Iris pigment epithelial cell (primary cell): ENCODE measurements at places on chromosomes 7 and 10.

DNA sequence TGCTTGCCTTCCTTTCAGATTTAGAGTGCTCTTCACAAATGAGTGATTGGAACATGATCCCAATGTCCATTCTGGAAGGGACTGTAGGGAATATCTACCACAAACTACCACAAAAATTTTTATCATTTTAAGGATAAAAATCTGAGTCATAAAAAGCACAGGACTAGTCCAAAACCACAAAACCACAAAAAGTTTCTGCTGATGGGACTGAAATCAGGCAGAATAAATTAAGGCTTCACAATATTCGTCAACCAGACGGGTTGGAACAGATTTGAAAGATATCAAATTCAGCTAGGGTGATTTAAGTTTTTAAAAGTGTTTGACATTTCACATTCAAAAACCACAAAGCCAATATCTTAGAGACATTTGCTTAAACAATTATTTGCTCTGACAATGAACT, 100.1 kb upstream of the PTN start:
- DNase-seq: peak; percentile 82

DNA sequence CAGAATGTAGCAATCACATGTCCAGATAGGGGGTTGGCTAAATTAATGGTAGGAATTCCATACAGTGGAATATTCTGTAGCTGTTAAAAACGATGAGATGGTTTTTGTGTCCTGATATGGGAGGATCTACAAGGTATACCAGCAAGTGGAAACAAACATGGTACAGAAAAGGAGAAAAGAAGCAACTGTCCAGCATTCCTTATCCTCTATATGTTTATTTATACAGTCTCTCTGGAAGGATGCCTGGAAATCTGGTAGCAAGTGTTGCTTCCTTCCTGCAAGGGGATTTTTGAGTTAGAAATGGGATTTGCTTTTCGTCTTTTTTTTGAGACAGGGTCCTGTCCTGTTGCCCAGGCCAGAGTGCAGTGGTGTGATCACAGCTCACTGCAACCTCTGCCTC, 19.3 kb downstream of the IL15RA start:
- peak; percentile 81 for DNase-seq

- DNase-seq: no peak
Observed at GRCh38 chr10:93027508-93027907, 33.1 kb upstream of the CYP26C1 start.

- no peak for DNase-seq
Observed at GRCh38 chr7:29147821-29148220, 1.5 kb upstream of the CPVL start.

DNA sequence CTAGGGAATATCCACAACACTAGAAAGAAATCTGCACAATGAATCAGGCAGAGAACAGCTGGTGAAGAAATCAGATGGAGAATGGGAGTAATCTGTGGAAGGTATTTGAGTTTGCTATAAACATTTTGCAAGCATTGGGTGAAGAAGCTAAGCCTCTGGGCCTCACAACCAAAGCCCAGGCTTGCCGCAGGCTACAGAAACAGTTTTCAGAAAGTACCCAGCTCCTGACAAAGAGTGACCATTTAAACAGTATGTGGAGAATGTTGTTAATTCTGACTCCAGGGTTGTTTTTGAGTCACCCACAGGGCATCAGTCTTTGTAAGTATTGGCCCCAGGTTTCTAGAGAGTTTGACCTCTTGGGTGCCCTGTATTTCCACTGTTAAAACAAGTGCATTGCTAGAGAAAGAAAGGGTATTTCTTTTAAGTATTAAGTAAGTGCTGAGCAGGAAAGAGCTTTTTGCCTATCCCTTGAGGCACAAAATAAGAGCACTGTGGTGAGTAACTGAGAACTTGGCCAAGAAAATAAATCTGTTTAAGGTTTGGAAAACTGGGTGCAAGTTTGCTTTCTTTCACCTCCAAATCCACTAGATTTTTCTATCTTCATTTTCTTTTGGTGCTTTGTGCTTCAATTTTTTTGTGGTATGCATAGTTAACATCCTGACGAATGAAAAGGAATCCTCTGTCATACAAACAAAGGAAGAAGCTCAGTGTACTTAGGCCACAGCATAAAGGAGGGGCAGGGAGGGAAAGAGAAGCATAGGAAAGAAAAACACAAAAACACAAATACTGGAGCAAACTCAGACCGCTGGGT, 691.8 kb downstream of the SUGCT start:
- DNase-seq: peak; percentile 83

DNA sequence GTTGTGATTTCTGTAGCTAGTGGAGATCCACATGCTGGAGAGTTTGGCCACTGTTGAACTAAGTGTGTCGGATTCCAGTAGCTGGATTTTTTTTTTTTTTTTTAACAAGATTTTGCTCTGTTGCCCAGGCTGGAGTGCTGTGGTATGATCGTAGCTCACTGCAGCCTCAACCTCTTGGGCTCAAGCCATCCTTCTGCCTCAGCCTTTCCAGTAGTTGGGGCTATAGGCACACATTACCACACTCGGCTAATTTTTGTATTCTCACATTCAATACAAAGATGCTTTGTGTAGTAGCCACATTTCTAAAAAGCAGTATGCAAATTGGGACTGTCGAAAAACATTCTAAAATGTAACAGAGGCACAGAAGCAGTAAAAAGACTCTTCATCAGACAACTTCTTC, 63.5 kb downstream of the RABGEF1 start:
- peak; percentile 9 for DNase-seq

- DNase-seq: no peak
Observed at GRCh38 chr10:131912620-131913019, 11.8 kb downstream of the PPP2R2D start.

DNA sequence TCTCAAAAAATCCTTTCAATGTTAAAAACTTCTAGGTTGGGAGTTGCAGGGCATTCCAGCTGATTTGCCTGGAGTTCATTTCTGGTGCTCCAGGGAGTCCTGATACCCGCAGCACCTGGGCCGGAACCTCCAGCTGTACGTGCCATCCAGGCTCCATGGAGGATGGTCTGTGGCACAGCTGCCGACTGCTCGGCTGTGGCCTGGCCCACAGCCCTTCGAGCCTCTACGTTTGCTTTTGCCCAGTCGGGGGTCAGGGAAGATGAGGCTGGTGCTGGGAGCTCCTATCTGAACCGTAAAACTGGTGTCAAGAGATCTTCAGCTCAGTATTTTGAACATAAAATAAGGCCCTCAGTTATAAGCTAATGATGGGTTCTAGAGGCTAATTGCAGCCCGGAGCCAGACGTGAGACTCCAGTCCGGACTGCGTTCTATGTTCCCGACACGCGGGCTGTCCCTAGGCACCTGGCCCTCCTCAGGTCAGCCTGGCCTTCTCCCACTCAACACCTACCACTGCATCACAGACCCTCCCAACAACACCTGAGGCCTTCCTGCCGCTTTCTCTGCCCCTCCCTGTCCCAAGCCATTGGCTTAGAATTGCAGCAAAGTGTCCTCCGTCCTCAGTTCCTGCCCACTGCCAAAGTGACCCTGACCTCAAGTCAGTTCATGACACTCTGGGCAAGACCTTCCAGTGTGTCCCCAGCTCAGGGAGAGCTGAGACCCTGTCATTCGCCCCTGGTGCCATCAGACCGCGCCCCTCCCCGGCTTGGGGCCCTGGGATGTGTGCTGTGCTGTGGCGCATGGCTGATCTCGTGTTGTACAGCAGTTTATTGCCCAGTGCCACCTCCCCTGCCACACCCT, 64.2 kb upstream of the DNAJB6 start:
- no peak for DNase-seq

DNA sequence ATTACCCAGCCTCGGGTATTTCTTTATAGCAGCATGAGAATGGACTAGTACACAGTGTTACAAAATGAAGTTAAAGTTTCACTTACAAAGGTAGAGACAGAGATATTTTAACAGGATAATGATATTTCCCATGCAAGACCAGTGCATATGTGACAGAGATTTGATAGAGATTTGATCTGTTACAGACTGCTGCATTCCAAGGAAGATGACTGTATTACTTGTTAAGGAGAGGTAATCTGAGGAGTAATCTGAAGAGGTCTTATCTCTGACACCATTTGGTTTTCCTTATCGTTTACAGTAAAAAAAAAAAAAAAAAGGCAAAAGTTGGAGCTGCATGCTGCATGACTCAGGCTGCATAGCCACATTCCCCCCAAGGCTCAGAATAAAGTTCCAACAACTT, 289.6 kb downstream of the POM121L12 start:
- DNase-seq: no peak

DNA sequence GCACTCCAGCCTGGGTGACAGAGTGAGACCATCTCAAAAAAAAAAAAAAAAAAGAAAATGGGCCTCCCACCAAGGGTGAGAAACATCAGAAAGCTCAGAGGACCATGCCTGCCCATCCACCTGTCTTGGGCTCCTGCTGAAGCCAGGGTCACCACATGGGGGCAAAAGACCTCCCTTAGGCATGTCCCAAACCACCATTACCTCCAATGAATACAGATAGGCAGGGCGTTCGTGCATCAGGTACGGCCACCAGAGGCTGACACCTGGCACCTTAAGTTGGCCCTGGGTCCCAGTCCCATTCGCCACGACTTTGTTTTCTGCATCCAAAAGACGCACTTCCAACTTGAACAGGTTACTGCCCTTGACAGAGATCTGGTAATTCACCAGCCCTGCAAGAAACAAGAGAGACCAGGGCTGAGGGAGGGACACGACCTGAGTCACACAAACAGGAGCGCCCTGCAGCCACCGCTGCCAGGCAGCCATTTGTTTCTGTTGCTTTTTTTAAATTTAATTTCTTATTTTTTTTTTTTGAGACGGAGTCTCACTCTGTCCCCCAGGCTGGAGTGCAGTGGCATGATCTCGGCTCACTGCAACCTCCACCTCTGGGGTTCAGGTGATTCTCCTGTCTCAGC, 6.1 kb downstream of the GUSB start:
- DNase-seq: no peak

GRCh38 chr10:44589181-44589943, 204.5 kb upstream of the CXCL12 start:
- DNase-seq: no peak

- no peak for DNase-seq
Observed at GRCh38 chr10:108204528-108205305, 1040.2 kb upstream of the SORCS1 start.

DNA sequence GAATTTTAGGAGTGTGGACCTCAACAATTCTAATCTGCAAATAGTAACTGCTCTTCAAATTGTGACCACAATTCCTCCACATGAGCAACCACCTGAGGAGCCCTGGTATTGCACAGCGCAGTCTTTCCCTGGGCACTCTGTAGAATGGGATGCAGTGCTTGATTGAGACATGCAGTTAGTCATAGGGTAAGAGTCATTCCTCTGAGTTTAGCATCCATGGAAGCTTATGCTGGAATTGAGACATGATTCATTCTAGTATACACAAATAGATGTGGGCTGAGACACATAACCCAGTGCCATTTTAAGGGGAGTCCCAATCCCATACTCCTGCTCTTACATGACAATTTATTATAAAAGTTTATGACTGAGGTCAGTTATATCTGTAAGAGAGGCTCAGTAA, 582.3 kb upstream of the CNTNAP2 start:
- DNase-seq: peak; percentile 25

DNA sequence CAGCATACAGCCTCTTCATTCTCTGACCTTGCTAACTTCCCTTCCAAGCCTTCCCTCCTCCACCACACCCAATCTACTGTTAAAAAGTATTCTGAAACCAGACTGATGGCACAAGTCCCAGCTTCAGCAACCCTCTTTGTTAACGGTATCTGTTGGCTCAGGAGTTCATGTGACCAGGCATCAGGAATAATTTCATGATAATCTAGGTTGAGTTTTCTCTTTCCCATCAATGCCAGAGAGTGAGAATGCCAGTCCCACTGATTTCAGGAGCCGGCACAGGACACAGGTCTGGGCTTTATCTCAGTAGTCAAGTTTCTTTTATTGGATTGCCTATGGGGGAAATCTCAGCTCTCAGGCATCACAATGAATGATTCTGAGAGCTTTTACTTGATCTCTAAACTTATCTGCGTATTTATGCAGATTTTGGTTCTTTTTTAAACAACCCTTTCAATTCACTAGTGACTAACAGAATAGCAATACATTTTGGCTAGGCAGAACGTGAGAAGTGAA, 231.0 kb upstream of the LYZL1 start:
- peak; percentile 57 for DNase-seq

GRCh38 chr7:108613147-108613948, 43.7 kb downstream of the DNAJB9 start:
- DNase-seq: peak; percentile 31

GRCh38 chr7:154767821-154768415, 235.0 kb downstream of the PAXIP1 start:
- DNase-seq: no peak

GRCh38 chr10:33209802-33210201, 124.7 kb downstream of the NRP1 start:
- no peak for DNase-seq

- no peak for DNase-seq
Observed at GRCh38 chr10:106395041-106395749, 769.3 kb downstream of the SORCS1 start.

GRCh38 chr10:113907166-113907565, 52.7 kb downstream of the NHLRC2 start:
- DNase-seq: peak; percentile 88

DNA sequence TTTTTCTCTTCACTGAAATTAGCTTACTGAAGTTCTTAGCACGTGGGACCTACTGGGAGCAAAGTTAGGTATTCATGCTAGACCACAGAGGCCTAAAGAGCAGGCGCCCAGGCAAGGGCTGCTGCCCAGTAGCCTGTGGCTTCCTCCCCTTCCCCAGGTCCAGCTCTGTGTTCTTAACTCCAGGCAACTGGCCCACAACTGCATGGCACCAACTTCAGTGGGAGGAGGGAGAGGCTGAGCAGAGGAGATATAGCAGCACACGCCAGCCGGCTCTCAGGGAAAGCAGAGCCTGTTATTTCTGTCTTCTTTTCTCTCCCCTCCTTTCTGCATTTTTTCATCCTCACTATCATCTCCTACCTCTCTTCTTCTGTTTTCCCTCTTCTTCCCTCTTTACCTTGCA, 67.4 kb downstream of the PCGF5 start:
- no peak for DNase-seq

DNA sequence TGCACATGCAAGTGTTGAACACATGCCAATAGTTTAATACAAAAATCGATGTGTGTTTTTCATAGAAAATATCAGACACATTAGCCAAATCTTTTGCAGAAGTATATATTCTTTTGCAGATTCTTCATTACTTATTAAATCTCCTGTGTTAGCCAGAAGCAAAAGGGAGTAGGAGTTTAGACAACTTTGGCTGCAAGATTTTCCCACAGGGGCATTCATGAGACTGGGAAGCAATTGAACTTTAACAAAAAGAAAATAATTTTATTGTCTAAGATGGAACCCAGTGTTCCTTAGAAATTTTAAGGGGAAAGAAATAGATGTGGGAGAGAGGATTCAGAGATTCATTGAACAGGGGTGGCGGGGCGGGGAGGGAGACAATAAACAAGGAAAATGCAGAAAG, 1336.0 kb downstream of the GATA3 start:
- DNase-seq: no peak

DNA sequence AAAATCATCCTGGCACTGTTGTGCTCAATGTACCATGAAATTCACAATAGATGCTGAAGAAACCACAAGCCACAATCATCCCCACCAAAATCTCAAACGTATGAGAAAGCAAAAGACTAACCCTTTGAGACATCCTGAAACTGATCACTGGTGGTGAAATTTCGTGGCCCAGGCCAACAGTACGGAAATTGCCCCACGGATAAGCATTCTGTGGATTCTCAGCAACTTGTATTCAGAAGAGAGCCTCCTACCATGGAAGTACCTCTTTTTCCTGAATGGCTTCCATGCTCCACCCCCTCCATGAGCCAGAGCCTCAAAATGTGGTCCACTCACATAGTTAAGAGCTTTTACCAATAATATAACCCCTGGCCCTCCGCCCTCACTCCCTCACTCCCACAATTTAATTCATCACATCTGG, 163.9 kb upstream of the AUTS2 start:
- DNase-seq: peak; percentile 29

GRCh38 chr10:119211625-119212441, 4.5 kb downstream of the GRK5 start:
- peak; percentile 63 for DNase-seq
